Fibroblast of skin of back (primary cell): ENCODE measurements at places on chromosomes 16 and 17.
A peak's percentile ranks its signal among the peaks of the same experiment; 100 is the strongest.

DNA sequence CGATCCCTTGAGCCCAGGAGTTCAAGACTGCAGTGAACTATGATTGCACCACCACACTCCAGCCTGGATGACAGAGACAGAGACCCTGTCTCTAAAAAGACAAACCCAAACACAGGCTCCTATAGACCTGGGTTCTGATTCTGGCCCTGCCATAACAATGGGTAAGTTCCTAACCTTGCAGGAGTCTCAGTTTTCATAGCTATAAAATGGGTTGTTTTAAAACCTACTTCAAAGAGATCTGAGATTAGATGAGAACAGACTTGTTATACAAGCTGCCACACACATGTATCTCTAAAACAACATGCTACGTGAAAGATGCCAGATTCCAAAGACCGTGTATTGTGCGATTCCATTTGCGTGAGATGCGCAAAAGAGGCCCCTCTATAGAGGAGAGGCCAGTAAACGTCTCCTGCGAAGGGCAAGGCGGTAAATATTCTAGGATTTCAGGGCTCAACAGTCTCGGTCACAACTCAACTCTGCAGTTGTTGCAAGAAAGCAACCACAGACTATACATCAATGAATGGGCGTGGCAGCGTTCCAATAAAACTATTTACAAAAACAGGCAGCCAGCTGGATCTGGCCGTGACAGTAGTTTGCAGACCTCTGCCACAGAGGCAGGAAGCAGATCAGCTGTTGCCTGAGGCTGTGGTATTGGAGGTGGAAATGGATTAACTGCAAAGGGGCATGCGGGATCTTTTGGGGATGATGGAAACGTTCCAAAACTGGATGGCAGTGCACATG lies 5.9 kb downstream of the CORO7 start:
- DNase-seq = peak; percentile 76

- no peak for DNase-seq
Observed at GRCh38 chr17:27473748-27474609, 17.7 kb downstream of the KSR1 start.

- DNase-seq = no peak
Observed at GRCh38 chr17:42893359-42893758, 7.2 kb upstream of the G6PC1 start.

DNA sequence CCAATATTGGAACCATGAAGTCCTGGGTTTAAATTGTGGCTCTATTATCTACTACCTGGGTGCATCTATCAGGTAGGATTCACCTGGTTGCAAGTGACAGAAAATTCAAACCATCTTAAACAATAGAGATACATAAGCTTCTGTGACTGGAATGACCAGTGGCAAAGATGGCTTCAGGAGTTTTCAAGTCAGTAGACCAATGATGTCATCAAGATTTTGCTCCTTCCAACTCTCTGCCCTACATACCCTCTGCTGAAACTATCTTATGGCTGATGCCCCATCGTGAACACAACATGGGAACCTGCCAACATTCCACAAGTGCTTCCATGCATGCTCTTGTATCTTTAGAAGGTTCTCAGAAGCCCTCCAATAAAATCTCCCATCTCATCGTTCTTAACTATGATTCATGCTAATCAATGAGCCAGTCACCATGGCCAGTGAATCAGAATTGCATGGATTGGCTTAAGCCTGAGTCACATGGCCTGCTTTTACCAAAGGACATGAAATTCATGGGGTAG lies 180.9 kb downstream of the GRIN2A start:
- DNase-seq = no peak

DNA sequence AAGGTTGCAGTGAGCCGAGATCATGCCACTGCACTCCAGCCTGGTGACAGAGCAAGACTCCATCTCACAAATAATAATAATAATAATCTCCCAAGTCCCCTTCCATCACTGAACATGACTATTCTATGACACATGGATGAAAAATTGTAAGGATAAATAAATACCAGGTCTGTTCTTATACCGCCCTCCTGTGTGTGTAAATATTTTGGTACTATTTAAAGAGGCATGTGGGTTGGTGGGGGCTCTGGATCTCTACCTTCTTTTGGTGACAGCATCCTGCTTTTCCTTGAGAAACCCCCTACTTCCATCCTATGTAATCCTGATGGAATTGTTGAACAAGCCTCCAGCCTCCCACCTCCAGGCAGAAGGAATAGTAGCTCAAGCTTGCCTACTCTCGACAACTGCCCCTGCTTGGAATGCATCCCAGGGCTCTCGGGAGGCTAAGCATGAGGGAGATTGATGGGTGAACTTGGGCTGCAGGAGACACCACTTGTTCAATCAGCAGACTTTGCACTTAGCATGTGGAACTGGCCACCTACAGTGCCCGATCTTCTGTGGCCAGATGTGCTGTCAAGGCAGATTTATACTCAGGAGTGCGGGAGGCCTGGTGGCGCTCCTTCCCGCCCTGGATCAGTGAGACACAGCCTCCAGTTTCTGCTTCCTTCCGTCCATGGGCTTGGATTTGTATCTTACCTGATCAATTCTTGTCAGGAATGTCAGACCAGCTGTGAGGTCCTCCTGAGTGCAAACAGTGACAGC lies 287.4 kb downstream of the SLC39A11 start:
- peak; percentile 17 for DNase-seq

GRCh38 chr16:83143788-83144187 lies 517.0 kb downstream of the CDH13 start:
- peak; percentile 85 for DNase-seq

GRCh38 chr16:3997231-3997841 lies 116.8 kb upstream of the CREBBP start:
- DNase-seq = no peak

DNA sequence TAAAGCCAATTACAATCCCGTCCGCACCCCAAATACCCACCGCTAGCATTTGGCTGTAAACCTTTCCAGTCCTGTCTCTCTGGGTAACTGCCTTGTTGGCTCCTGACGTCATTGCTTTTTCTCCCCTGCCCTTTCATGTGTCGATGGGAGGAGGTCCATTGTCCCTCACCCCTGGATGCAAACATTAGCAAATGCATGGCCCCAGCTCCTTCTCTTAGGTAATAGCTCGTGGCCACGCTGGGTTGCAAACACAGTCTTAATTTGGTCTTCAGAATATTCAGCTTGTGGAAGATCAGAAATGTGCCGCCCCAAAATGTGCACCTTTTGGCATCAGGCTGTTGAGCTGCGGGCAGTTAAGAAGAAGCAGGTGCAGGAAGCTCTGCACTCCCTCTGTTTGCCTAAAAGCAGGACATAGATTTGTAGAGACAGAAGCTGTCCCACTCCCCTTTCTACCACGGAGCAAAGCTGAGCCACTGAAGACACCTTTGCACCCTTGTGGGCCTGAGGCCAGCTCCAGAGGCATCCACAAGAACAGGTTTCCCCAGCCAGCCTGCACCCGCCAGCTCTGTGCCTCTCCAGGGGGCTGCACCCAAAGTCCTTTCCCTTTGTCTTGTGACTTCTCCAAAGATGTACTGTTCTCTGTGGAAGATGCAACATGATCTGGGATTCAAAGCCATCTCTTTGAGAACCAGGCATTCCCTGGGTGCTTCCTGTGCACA lies 127.3 kb downstream of the MGAT5B start:
- no peak for DNase-seq

DNA sequence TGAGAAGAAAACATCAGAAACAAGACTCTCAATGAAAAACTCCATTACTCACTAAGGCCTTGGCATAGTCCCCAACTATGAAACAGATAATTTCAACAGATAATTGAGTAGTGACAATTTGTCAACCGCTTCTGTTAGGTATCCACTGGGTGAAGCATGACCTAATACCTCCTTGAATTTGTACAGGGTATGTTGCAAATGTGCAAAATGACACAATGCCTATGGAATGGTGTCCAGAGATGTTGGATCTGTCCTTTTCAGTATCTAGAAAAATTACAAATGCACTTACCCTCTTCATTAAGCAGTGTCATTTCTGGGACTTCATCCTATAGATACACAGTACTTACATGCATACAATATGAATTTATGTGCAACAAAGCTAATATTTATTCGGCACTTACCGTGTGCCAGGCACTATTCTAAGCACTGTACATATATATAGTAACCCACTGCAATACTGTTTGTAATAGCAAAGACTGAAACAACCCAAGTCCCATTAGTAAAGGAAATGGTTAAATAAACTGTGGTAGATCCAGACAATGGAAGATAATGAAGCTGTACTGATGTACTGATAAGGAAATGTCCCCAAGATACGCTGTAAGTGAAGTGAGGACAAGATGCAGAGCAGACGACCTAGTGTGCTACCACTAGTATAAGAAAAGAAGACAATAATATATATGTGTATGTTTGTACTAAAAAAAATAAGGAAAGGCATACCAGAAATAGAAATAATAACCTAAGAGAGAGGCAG lies 21.4 kb upstream of the SLC6A4 start:
- DNase-seq = peak; percentile 50

DNA sequence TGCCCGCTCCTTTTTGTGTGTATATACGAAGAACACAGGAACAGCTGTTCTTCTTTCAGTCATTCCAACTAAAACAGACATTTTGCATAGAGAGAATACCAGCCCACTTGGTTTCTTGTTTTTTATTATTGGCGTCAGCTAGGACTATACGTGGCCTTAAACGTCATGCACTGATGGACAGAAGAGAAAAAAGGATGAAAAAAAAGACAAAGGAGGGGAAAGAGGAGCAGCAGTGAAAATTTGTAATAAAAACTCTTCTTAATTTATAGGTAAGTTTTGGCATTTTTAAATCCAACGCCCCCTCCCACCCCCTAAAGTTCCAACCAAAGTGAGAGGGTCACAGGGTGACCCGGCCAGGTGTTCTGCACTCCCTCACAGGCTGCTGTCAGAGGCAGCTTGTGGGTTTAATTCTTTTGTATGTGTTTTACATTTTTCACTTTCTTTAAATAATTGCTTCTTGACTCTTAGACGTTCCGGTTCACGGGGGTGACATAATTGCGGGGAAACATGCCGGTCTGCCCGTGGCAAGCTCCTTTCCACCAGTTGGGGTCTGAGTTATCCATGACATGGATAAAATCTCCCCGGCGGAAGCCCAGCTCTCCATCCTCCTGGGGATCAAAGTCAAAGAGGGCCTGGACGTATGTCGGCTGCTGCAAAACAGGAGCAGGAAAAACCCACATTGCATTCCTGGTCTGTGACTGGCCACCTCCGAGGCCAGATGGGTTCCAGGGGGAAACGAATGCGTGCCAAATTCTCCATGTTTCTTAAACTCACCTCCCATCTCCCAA lies 30.9 kb upstream of the SLC25A19 start:
- DNase-seq = peak; percentile 56

DNA sequence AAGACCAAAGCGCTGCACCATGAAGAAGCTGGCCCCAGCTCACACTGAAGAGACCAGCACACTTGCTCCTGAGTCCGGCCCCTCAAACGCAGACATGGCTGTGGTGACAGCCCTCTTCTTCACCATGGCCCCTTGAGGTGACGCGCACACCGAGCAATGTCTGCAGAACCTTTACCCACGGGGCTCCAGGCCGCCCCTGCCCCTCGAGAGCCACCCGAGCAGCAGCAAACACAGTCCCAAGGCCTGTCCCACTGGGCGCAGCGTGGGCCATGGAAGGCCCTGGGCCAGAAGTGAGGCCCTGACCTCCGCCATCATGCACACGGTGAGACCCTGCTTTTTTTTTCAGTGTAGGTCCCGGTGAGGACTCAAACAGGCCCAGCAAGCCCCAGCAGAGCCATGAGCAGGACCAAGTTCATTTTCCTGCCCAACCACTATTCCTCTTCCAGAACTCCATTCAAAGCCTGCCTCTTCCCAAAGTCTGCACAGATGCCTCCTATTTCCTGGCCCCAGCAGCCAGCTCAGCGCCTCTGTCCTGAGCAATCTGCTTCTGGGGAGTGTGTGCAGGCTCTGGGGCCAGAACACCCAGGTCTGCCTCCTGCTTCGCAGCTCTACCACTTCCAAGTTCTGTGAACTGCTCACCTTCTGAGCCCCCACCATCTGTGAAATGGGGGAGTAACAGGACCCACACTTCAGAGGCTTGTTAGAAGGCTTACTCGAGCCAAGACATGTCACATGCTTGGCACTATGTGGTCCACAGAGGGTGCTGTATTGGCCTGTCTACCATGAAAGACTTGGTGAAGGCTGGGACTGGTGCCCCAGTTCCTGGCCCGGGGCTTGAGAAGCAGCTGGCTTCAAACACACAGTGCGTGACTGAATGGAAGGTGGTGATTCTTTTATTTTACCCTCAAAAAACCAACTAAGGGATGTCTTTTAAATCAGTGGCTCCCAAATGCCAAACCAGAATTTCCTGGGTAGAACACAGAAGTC lies 35.7 kb upstream of the GSG1L start:
- DNase-seq = no peak

GRCh38 chr17:4708436-4708835 lies 2.0 kb upstream of the ARRB2 start:
- no peak for DNase-seq

DNA sequence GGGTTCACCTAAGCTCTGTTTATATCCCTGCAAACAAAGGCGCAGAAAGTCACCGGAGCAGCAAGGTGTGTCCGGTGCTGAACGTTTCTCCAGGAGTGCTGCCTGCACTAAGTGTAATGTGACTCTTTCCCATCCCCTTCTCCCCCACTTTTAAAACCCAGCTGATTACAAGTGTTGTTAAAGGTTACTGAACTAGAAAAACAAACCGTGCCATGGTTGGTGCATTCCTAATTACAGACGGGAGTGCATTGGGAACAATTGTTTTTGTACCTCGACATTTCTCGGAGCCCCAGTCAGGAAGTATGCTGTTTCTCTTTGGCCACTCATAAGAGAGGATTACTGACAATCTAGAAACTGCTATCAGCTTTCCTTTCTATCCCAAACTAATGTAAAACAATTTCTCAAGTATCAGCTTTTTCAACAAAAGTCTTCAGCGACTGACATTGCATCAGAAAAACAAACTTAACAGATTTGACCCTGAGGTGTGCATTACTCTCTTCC lies 441.0 kb upstream of the SALL1 start:
- no peak for DNase-seq

DNA sequence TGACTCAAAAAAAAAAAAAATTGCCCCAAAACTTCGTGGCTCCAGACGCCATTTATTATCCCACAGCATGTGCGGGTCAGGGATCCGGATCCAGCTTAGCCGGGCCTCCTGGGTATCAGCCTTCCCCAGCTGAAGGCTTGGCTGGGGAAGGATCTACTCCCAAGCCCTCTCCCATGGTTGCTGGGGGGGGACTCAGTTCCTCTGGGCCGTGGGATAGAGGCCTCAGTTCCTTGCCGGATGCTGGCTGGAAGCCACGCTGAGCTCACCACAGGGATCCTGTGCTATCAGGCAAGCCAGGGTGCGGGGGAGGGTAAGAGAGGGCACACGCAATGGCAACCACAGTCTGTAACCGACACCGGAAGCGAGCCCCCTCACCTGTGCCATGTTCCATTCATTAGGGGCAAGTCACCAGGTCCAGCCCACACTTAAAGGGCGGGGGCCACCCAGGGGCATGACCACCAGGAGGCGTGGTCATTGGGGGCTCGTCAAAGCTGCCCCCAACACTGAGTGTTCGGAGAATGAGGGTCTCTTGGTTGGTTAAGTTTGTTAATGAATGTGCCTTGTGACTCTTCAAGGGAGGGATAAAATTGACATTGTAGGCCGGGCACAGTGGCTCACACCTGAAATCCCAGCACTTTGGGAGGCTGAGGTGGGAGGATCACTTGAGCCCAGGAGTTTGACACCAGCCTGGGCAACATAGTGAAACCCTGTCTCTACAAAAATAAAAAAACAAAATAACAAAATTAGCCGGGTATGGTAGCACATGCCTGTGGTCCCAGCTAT lies 210.0 kb upstream of the GSE1 start:
- DNase-seq = peak; percentile 67
